ENCODE measurements at places on chromosomes 7 and 10.
A peak's percentile ranks its signal among the peaks of the same experiment; 100 is the strongest.

DNA sequence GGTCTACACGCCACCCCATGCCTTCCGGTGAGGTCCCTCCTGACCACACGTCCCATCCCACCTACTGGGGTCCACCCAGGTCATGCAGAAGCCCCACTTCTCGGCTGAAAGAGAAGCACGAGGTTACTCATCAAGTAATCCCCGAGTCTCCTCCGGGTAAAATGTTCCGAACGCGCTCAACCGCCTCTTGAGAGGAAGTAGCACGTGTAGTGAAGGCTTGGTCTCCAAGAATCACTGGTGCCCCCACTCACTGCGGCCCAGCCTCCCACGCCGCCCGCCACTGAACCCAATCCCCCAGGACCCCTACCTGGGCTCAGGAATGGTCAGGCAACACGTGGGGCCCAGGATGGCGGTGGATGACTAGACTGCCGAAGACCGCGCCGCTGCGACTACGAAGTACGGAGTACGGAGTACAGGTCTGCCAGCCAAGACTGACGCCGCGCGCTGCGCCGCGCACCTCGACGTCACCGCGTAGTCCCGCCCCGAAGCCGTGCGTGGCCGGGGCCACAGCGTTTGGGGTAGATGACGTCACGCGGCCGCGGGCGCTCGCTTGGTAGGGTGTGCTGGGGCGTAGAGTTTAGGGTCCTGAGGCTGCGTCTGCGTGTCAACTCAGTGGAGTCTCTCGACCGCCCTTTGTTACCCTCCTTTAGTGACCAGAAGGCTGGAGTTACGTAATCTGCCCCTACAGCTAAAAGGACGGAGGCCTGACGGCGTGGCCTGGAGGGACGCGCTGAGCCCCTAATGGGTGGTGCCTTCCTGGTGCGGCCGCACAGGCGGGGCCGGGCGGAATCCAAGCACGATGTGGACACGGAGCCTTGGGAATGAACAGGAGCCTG lies 7.6 kb upstream of the MYO1G start:
- peak; percentile 76 for DNase-seq

GRCh38 chr10:58265249-58265648 lies 2.4 kb downstream of the IPMK start:
- no peak for DNase-seq

- no peak for DNase-seq
Measured at GRCh38 chr10:52741851-52742250, 30.7 kb downstream of the MBL2 start.

DNA sequence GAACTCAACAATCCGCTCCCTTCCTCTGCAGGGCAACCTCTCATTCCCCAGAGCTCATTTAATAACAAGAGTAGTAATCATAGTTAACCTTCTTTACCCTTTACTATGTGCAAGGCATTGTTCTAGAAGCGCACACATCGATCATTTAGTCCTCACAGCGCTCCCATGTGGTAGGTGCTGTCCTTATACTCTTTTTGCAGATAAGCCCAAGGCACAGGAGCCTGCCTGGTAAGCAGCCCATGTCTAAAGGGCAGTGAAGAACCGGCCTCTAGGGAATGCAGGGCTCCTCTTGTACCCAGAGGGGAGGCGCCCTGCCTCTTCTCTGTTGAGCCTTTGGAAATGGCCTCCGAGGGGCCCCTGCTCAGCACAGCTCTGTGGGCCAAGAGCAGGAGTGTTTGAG lies 14.3 kb downstream of the CHST3 start:
- no peak for DNase-seq

DNA sequence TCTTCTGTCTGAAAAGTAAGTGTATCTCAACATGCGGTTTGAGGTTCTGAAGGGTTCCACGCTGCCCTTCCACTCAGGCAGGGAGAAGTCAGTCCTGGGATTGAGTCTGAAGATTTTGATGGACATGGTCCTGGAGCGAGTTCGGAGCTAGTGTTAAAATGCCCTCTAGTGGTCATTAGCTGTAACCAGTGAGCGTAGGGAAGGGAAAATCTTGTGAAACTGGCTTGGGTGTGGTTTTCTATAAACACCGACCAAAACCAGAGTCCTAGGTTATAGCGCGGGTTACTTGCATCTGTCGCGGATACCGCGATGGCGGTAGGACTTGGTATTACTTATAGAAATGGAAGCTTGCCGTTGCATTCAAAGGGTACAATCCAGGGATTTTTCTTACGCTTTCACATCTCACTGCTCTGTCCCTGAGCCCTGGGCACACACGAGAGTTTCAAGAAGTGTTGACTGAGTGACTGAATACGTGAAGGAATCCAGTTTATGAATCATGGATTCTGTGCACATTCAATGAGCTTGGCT lies 348.2 kb upstream of the C7orf33 start:
- DNase-seq = peak; percentile 14

- no peak for DNase-seq
Measured at GRCh38 chr10:60883187-60883586, 60.8 kb downstream of the RHOBTB1 start.

Measured in HS-27A (cell line).